ENCODE measurements at places on chromosomes 2 and 18.

GRCh38 chr2:10256031-10256514 is 46.6 kb upstream of the HPCAL1 start:
- no peak for DNase-seq

DNA sequence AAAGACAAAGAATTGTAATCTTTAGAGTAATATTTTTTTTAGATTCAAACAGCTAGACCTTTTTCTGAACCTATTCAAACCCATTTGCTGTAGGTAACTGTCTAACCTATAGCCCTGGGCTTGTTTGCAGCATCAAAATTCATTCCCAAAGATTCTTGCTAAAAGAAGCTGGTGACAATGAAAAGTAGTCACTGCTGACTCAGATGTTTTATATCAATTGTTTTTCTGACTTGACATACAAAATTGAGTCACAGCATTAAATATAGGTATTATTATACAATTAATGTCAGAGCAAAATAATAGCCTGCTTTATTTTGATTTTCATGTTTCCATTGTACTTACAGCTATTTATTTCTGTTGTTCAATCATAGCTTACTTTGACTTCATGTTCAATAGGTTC is 320.3 kb upstream of the NRP2 start:
- DNase-seq = no peak

DNA sequence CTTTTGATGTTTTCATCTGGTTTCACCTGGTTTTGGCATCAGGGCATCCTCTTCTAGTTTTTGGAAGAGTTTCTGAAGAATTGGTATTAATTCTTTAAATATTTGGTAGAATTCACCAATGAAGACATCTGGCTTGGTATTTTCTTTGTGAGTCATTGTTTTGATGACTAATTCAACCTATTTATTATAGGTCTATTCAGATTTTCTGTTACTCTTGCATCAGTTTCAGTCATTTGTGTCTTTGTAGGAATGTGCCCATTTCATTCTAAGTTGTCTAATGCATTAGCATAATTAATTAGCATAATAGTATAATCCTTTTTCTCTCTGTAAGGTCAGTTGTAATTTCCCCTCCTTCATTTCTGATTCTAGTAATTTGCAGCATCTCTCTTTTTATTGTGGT is 8.0 kb downstream of the GNLY start:
- no peak for DNase-seq

GRCh38 chr2:117979911-117980701 is 33.8 kb downstream of the CCDC93 start:
- DNase-seq = no peak

DNA sequence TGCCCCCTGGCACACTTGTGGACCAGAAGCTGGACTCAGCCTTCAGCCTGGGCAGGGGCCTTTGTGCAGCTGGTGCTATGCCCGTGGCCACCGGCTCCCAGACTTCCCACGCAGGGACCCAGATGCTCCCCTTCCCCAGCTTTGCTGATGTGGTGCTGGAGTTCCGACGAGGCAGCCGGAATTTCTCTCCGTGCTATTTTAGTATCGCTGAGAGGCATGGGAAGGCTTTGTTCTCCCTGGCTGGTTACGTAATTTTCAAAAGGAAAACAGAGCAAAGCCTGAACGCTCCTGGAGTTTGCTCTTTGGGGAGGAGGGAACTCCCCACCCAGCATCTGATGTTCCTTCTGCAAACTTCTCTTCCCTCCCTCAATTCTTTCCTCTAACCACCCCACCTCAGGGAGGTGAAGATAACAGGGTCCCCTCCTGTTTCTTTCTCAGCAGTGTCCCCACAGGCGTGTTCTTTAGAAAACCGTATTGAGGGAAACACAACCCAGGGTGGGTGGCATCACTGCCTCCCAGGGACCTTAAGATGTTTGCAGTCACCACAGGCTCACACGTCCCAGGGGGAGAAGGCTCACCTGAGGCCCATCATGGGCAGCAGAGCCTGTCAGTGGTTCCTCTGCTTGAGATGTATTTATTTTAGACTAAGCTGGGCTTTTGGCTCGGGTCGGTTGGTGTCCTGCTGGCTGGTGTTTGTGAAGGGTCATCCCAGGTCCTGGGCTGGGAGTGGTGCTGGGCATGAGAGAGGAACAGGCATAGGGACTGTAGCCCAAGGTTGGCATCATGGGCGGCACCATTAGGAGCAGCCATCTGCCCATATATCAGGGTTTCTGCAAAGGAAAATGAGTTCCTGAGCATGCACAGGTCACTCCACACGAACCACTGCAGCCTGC is 95.0 kb downstream of the MAPK4 start:
- no peak for DNase-seq

DNA sequence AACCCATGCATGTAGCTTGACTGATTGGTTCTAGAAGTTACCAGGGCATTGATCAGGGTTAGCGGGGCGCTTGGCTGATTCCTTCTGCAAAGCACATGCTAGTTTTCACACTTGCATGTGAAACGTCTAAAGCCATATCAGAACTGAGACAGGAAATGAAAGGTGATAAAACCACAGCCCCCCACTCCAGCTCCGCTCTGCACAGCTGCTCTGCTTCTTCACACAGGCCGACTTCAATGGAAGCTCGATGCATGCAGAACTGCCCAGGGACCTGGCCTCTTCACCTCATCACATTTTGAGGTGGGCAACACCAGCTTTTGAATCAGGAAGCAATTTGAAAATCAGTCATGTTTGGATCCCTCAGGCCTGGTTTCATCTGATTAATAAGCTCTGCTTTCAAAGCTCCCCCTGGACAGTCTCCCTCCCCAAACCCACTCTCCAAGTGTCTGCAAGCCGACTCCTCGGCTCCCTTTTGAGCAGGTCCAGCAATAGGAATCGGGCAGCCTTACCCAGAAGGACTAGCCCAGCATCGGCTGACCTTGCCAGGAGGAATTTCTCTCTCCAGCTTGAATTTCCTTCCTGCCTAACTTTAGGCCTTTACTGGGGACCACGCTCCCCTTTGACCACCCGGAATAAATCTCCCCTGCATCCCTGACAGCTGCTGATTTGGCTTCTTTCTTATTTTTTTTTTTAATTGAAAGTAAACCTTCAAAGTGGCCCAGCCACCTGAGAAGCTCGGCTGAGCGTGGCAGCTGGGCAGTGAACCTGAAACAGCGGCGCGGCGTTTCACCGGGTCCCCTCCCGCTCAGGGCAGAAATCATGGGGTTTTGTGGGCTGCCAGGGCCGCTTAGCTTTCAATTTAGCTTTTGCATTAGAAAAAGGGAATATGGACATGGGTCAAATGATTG is 31.7 kb downstream of the HRH4 start:
- DNase-seq = no peak

DNA sequence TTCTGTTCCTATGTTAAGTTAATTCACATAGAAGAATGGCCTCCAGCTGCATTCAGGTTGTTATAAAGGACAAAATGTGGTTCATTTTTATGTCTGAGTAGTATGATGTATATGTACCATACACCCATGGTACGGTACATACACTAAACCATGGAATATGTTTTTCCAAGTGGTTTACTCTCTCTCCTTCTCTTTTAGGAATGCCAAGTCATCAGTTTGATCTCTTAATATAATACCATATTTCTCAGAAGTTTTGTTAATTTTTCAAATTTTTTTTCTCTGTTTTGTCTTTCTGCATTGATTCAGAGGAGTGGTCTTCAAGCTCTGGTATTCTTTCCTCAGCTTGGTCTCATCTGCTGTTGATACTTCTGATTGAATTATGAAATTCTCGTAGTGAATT is 230.9 kb downstream of the DSEL start:
- DNase-seq = no peak

GRCh38 chr18:24176727-24177416 is 38.0 kb downstream of the CABYR start:
- DNase-seq = peak; percentile 63

GRCh38 chr2:33022989-33023727 is 76.4 kb downstream of the LTBP1 start:
- no peak for DNase-seq

DNA sequence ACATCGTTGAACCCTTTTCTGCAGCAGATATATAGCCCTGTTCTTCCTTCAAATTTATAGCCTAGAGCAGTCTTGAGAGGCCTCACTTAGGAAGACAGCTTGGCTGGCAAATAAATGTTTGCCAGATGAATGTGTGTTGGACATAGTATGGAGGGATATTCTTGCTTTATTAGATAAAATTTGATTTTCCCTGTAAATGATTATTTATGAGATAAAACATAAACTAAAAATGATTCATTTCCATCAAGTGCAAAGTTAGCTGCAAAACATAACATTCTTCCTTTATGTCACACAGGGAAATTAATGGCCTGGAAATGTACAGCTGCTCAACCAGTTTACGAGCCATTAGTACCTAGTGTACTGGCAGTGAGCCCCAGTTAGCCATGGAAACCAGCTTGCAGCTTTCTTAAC is 82.5 kb downstream of the LIMS1 start:
- no peak for DNase-seq

DNA sequence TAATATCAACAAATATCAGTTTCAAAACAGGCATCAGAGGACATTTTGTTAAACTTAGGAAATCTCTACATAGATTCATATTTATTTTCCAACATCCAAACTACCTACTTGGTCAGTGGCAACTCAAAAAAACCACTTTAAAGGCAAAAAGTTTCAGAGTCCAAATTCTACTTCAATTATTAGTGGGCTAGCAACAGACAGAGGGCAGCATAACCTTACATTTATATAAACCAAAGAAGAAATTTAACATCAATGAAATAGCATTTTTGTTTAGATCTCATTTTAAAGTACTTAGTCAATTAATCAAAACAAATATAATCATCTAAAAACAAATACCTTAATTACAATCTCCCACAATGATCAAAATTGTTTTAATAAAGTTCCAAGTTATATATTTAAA is 33.3 kb downstream of the RTTN start:
- DNase-seq = no peak

- DNase-seq = no peak
Measured at GRCh38 chr2:182426082-182426917, 536 bp downstream of the PDE1A start.

- DNase-seq = no peak
Measured at GRCh38 chr2:111898703-111899514, 502 bp downstream of the MERTK start.
